ENCODE measurements at places on chromosomes 13 and 19.

DNA sequence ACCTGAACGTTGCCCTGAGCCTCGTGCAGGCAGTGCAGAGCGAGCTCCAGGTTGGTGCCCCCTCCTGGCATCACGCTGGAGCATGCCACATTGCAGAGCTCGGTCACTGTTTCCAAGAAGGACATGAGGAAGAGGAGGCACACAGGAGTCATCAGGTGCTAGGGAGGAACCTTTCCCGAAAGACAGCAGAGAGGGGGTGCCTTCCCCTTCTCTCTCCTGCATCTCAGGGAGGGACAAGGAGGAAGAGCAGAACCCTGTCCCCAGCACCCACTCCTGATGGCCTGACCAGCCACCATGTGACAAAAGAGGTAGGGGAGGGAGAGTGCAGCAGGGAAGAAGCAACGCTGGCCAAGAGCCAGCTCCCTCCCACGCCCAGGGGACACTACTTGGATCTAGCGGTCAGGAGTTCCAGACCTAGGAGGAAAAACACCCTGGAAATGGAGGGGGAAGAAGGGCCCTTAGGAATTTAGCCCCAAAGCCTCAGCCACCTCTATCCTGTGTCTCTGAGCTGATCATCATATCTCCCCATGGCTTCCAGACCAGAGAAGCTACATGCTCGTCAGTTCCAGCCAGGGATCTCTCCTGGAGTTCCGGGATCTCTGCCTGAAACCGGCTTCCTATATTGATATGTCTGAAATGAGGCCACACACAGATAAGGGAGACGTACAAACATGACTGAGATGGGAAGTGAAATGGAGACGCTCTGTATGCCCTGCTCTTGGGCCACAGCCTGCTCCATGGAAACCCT is 17.0 kb upstream of the NAPA start:
- DNase-seq = no peak

DNA sequence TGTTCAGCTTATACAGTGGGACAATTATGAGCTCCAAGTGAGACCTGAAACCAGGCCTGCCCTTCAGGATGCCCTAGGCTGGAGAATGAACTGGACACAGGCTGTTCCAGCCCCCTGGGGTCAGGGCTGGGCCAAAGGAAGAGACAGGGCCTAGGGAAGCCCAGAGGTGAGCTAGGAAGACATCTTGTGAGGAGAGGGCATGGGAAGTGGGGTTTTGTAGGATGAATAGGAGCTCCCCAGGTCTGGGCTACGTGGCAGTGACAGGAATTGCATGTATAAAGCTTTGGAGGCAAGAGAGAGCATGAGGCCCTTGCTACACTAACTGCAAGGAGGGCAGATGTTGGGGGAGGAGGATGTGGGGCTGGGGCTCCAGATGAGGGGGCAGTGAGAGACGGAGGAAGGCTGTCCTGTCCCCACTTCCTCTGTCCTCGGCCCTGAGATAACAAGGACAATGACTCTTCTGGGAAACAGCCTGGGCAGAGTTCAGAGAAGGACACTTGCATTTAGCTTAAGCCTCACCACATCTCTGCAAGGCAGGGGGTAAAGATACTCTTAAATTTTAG is 1.5 kb upstream of the TBXA2R start:
- DNase-seq = no peak

DNA sequence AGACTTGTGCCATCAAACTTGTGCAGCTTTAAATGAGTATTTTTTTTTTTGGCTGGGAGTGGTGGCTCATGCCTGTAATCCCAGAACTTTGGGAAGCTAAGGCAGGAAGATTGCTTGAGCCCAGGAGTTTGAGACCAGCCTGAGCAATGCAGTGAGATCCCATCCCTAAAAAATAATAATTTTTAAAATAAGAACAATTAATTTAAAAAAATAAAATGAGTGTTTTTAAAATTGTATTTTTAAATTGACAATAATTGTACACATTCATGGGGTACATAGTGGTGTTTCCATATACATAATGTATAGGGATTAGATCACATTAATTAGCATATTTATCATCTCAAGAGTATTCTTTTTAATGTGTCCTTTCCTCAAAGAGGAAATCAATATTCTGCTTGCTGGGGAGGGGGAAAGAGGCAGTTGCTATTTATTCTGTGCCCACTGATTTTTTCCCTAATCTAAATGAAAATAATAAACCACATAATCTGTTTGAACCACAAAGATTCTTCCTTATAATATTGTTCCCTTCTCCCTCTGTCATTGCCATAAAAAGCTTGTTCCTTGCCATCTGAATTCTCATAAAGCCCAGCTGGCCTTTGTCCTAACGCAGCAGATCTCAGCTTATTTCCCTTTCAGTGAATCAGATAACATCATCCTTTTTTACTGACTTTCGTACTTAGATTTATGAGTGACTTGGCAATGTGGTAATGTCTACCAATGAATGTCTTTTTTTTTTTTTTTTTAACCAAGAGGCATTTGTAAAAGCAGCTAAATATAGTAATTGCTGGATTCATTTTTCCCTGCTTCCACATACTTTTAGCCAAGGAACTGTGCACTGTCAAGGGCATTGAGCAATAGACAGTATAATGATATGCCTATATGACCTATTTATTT is 81.8 kb upstream of the RUBCNL start:
- DNase-seq = peak; percentile 86

DNA sequence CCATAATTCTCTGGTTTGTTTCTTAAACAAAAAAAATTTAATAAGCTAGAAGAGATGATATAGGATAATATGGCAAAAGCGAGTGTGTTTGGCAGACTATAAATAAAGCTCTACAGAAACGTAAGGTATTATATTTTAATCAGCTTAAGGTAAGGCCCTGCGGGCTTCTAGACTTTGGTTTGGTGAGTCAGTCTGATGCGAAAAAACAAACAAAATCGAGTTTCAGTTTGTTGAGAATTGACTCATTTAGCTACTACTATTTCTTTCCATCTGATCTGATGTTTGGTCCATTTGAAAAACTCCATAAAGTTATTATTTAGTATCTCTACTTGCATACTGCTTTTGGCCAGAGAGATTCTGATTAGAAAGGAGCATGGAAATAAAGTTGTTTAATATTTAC is 138.0 kb downstream of the MIPEP start:
- DNase-seq = peak; percentile 36

DNA sequence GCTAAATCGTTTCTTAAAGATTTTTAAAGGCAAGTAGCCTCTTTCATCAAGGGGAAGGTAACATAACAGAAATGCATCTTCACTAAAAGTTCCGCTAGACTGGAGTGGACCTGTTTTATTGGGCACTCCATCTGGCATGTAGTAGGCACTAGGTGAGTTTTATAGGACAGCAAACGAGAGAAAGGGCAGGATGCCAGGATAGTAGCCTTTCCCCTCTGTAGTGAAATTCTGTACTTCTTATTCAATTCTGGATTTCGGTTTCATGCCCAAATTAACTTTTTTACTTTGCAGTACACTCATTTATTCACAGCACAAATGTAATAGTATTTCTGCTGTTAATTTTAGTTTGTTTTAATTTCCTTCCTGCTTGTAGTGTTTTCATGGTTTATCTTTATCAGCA is 45.2 kb downstream of the GPR180 start:
- no peak for DNase-seq

DNA sequence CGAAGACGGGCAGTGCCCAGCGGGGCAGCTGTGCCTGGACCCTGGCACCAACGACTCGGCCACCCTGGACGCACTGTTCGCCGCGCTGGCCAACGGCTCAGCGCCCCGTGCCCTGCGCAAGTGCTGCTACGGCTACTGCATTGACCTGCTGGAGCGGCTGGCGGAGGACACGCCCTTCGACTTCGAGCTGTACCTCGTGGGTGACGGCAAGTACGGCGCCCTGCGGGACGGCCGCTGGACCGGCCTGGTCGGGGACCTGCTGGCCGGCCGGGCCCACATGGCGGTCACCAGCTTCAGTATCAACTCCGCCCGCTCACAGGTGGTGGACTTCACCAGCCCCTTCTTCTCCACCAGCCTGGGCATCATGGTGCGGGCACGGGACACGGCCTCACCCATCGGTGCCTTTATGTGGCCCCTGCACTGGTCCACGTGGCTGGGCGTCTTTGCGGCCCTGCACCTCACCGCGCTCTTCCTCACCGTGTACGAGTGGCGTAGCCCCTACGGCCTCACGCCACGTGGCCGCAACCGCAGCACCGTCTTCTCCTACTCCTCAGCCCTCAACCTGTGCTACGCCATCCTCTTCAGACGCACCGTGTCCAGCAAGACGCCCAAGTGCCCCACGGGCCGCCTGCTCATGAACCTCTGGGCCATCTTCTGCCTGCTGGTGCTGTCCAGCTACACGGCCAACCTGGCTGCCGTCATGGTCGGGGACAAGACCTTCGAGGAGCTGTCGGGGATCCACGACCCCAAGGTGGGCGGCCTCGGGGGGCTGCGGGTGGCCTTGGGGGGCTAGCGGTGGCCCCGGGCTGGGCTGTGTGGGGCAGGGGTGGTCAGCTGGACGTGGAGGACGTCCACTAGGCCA is 4.8 kb downstream of the GRIN3B start:
- DNase-seq = no peak

DNA sequence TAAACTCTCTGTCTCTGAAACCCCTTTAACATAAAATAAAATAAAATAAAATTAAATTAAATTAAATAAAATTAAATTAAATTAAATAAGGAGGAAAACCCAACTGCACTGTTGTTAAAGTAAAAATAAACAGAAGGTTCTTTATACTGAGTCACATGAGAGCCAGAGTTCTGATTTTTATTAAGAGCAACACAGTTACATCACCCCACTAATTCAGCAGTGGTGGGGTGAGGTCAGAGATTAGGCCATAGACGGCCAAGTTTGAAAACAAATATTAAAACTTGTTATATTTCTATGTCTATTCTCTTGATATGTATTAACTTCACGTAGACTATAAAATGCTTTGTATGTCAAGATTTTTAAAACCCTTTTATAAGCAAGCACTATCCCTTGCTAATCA is 59.5 kb downstream of the MYCBP2 start:
- peak; percentile 29 for DNase-seq

GRCh38 chr19:1853295-1854038 is 5.2 kb upstream of the REXO1 start:
- peak; percentile 81 for DNase-seq

- peak; percentile 63 for DNase-seq
Observed at GRCh38 chr13:102276404-102276803, 125.4 kb downstream of the FGF14 start.

DNA sequence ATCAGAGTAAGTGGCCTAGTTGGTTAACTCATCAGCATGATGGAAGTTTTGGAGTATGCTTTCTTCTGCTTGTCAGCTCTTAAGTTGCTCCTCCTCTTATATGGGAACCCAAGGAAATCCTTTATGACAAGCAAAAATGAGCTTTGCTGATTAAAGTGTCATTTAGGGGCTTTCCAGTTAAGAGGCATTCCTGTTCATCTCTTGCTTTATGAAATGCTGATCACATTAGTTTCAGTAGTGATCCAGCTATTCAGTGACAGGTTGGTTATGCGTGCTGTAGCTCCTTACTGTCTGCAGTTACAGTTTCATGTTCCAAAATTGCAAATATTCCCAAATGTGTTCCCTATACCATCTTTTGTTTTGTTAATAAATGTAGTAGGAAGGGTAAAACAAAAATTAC is 146.6 kb downstream of the CDK8 start:
- DNase-seq = no peak

DNA sequence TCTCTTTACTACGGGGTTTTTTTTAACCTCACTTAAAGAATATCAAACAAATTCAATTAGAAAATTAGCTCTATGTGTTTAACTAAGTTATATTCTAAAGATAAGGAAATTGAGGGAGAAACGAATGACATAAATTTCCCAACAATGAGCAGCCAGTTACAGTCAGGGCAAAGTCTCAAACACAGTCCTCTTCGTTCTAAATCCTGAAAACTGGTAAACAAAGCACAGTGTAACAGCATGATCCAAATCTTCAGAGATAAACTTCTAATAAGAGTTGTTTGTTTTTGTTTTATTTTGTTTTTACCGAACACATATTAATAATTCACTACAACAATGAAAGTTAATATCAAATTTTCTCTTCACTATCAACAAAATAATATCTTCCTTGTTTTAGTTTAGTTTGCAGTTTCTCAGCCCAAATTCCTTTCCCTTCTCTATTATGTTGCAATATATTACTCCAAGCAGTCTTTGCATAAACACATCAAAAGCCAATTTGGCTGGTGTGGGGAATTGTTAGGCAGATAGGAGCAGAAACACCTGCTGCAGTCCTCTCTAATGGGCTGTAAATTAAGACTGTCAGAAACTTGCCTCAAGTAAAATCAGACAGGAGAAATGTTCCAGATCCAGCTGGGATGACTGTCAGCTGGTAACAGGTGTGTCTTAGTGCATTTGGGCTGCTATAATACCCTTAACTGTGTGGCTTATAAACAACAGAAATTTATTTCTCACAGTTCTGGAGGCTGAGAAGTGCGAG is 106.5 kb upstream of the SGCG start:
- no peak for DNase-seq

DNA sequence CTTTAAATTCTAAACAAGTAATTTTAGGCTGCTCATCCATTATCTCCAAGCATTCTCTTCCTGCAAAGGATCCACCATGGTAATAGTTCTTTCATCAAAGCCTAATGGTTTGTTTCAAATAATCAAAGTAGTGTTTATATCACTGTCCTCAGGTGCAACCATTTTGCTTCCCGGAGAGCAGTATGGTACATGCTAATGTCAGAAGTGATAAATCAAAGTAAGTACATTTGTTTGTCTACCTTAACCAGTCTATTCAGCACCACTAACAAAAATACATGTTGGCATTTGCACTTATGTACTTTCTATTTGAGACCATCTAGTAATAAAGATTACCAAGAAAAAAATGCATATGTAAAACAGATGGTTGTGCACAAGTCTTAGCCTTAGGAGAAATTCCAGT is 37.5 kb downstream of the DACH1 start:
- no peak for DNase-seq

GRCh38 chr19:7337380-7338194 is 11.2 kb upstream of the ARHGEF18 start:
- no peak for DNase-seq

- DNase-seq = no peak
Observed at GRCh38 chr19:39525205-39525604, 7.4 kb downstream of the EID2B start.

DNA sequence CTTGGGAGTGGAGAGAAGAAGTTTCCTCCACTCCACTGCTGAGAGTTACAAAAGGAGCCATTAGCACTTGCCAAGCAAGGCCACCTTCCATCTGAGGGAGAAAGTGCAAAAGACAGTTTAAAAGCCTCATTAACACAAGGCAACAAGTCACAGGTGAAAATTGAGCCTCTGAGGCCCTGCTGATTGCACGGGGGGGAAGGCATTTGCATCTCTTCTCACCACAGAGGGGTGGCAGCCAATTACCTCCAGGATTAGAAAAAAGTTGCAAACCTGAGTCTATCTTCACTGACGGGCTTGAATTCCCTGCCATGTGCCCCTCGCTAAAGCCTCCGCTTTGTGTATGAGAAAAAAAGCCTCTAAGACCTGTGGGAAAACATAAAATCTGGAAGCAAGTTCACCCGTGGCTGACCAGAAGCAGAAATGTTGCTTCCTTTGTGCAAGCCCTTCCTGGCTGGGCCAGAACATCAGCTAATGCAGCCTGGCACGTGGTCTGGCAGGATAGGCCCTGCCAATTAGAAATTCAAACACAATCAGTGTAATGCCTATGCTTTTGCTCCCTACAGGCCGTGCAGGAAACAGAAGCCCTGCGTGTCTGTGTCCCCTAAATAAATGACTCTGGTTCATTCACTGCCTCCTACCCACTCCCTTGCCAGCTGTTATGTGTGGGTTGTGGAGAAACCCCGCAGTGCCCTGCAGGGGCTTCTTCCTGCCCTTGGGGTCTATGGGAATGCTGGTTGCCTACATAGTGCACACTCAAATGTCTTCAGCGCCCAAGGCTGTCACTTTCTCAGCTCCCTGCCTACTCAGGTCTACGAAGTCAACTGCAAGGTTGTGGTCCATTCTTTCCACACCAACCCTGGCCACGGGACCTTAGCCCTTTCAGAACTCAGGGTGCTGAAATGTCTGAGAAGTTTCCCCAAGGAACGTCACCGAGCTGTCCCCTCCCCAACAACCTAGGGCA is 150.2 kb downstream of the UQCRFS1 start:
- DNase-seq = no peak
